ENCODE measurements at places on chromosomes 12 and 14. TPM values are rescaled to one million over a fixed set of nuclear protein-coding genes. Genes with fewer than 3 reads are reported as not detected.

KRT76 gene
- not detected for total RNA-seq

ITFG2 gene
- 34.4 TPM for total RNA-seq

SLC2A13 gene
- 6.8 TPM for total RNA-seq

NEUROD4 gene
- total RNA-seq, result not detected

TMEM116 gene
- 8.2 TPM for total RNA-seq

Data from kidney epithelial cell (primary cell).